ENCODE measurements at places on chromosomes 16 and 17. TPM values are rescaled to one million over a fixed set of nuclear protein-coding genes. Genes with fewer than 3 reads are reported as not detected.

RNF167 gene
- total RNA-seq = 43.6 TPM

ABCC12 gene
- not detected for total RNA-seq

MYH2 gene
- total RNA-seq = not detected

PTRH2 gene
- total RNA-seq = 31.6 TPM

HOXB4 gene
- total RNA-seq = 2.1 TPM

COX4I1 gene
- total RNA-seq = 349 TPM

PNMT gene
- not detected for total RNA-seq

ASB16 gene
- not detected for total RNA-seq

CCDC78 gene
- total RNA-seq = 0.70 TPM

MYH1 gene
- total RNA-seq = not detected

MYO1D gene
- 28.3 TPM for total RNA-seq

CCDC102A gene
- 27.3 TPM for total RNA-seq
